ENCODE measurements at places on chromosomes 2 and 18. TPM values are rescaled to one million over a fixed set of nuclear protein-coding genes. Genes with fewer than 3 reads are reported as not detected.
A peak's percentile ranks its signal among the peaks of the same experiment; 100 is the strongest.

TEKT4 gene
- not detected for total RNA-seq

L3MBTL4 gene
- 0.65 TPM for total RNA-seq

GRCh38 chr2:172865422-172865821, 129.8 kb downstream of the RAPGEF4 start:
- no peak for DNase-seq

- DNase-seq = no peak
Observed at GRCh38 chr2:22784566-22784965, 600.4 kb upstream of the KLHL29 start.

DNA sequence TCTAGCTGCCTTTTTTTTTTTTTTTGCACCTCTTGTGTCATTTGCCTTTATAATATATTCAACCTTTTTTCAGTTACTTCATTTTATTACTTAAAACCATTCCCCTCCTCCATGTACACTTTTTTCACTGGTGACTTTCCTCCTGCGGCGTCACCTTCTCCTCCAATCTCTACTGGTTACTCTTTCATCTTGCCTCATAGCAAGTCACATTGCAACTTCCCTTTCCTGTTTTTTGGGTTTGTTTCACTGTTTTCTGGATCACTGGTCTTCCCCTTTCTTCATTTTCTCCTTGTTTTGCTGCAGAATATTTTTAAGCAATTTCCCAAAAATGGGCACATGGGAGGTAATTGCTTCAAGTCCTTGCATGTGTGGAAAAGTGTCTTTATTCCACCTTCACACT, 37.7 kb upstream of the GPR155 start:
- DNase-seq = no peak

- DNase-seq = no peak
Observed at GRCh38 chr2:216002101-216002678, 11.2 kb downstream of the MREG start.

GRCh38 chr2:165847001-165847400, 53.0 kb upstream of the GALNT3 start:
- no peak for DNase-seq

GRCh38 chr2:46615555-46615954, 136.2 kb downstream of the TMEM247 start:
- DNase-seq = no peak

GRCh38 chr2:214482728-214483127, 71.9 kb downstream of the VWC2L start:
- peak; percentile 18 for DNase-seq

GRCh38 chr18:37402735-37403099, 162.9 kb downstream of the CELF4 start:
- no peak for DNase-seq

- no peak for DNase-seq
Observed at GRCh38 chr18:22816266-22817176, 116.6 kb upstream of the RBBP8 start.

- DNase-seq = peak; percentile 48
Observed at GRCh38 chr2:167212014-167212648, 323.9 kb downstream of the XIRP2 start.
